Mesothelial cell of epicardium (in vitro differentiated cells): ENCODE measurements at places on chromosomes 1 and 21. TPM values are rescaled to one million over a fixed set of nuclear protein-coding genes. Genes with fewer than 3 reads are reported as not detected.

RPF1 gene
- 23.2 to 28.2 TPM (median 26.1 TPM) in 3 replicates for total RNA-seq

OR2W3 gene
- total RNA-seq = 0.32 to 0.63 TPM (median 0.55 TPM) in 3 replicates

PCSK9 gene
- total RNA-seq = 1.4 to 1.6 TPM (median 1.6 TPM) in 3 replicates

PCAT6 gene
- total RNA-seq = 9.9 to 10.6 TPM (median 9.9 TPM) in 3 replicates

SERPINC1 gene
- 0.22 to 0.27 TPM (median 0.23 TPM) in 3 replicates for total RNA-seq

LYSMD1 gene
- 9.9 to 11.8 TPM (median 11.4 TPM) in 3 replicates for total RNA-seq

NBPF1 gene
- 74.5 to 86.3 TPM (median 79.1 TPM) in 3 replicates for total RNA-seq

GRCh38 chr1:230265200-230266115 lies 160.7 kb downstream of the PGBD5 start:
- DNase-seq = no peak
- H3K4me3 ChIP-seq = no peak overlapping the region
- peaks cover 22% of the 10 kb centered on the region for H3K4me1 ChIP-seq
- peaks cover 14% of the 10 kb centered on the region for H3K36me3 ChIP-seq
- no peaks in the 10 kb centered on the region for H3K27me3 ChIP-seq
- no peak overlapping the region for H3K27ac ChIP-seq

DNA sequence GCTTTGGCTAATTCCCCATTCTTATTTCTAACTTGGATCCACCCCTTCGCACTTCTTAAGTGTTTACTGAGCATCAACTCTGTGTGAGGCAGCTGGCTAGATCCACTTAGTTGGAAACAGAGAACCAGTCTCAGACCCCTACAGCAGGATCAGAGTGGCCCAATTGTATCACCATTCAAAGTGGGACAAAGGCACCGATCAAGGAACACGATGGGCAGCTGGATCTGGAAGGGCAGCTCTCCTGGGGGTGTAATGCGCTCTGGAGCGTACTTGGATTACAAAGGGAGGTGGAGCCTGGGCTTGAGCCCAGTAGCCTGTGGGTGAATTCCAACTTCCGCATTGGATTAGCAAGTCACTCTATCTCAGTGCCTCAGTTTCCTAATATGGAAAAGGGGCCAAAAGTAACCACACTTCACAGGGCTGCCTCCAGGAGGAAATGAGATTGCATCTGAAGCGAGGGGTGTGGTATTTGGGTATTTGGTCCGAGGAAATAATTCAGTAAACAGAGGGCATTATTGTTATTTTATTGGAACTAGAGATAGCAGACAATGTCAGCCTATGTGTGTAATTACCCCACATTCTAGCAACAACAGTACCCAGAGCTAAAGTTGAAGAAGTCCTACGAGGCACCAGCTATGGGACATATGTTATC lies 11.9 kb downstream of the ECE1 start:
- no peak for DNase-seq
- no peaks in the 10 kb centered on the region for H3K27me3 ChIP-seq
- H3K27ac ChIP-seq = no peak overlapping the region

- no peaks in the 10 kb centered on the region for H3K4me1 ChIP-seq
- no peak for DNase-seq
- no peaks in the 10 kb centered on the region for H3K27me3 ChIP-seq
- no peak overlapping the region for H3K4me3 ChIP-seq
- peaks cover 39% of the 10 kb centered on the region for H3K36me3 ChIP-seq
- H3K27ac ChIP-seq = no peak overlapping the region
These were observed 12.7 kb downstream of the CDCA8 start for GRCh38 chr1:37704966-37705365.

DNA sequence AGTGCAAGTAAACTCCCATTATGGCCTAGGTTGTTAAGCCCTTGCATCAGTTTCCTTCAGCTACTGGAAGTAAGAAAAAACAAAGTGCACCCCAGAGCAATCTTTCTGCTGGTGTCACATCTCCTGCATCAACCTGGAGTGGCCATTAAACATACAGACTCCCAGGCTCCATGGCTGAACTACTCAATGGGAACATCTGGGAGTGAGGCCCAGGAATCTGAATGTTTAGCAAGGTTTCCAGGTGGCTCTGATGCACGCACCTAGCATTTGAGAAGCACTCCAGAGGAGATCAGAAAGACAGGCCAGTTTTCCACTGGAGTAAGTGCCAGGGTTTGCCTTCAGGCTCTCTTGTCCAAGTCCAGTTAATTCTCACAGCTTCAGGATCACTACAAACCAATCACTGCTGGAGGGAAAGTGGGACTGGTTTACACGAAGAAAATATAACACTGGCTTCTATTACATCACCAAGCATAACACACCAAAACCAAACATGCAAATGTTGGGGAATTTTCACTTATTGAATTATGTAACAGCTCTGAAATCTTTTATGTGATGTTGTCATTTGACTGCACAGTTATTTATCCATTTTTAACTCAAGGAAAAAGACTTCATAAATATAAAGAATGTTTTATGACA lies 22.3 kb upstream of the ABCA4 start:
- H3K4me3 ChIP-seq = no peak overlapping the region
- H3K27ac ChIP-seq = peak overlapping the region; percentile 62
- no peaks in the 10 kb centered on the region for H3K27me3 ChIP-seq
- no peaks in the 10 kb centered on the region for H3K36me3 ChIP-seq

DNA sequence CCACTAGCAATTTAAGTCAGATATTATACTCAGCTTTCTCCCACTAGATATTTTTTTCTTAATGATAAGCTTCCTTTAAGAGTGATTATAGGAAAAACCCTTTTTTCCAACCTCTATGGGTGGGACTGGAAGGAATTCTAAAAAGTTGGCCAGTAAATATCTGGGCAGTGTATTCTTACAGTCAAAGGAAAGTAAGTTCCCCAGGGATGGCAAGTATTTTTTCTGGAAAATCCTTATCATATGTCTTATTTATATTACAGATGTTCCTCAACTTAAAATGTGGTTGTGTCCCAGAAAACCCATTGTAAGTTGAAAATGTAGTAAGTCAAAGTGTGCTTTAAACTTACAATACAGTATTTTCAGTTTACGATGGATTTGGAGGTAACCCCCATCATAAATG lies 29.2 kb downstream of the CMPK1 start:
- no peak overlapping the region for H3K4me3 ChIP-seq
- no peaks in the 10 kb centered on the region for H3K27me3 ChIP-seq
- peaks cover 2% of the 10 kb centered on the region for H3K36me3 ChIP-seq
- H3K4me1 ChIP-seq = no peaks in the 10 kb centered on the region

DNA sequence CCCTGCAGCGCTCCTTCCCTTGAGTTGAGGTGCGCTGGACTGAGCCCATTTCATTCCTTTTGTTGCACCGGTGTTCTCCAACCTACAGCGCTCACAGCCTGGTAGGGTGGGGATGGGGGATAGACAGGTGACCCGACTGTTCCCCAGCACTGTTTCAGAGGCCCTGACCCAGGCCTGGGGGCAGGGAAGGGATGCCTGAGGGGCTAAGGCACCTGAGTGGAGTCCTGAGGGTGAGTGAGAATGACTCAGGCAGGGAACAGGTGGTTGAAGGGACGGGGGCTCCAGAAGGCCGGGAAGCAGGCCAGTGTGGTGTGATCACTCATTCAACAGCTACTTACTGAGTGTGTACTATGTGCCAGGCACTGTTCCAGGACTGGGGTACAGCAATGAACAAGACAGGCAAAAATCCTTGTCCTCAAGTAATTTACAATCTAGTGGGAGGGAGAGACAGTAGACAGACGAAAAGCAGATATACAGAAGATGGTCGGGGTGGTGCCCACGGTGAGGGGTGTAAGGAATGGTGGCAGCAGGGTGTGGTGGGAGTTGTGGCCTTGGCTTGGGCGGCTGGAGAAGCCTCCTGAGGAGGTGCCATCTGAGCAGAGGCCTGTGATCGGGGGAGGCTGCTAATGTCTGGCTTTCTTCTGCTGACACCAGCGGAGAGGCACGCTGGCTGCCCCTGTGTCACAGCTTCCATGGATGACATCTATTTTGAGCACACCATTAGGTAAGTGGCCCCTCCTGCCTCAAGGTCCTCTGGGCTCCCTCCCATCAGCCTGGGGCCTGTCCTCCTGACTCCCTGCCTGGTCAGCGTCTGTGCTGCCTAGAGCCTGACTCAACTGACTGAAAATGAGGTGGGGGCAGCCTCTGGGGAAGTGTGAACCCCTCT lies 37.4 kb downstream of the ACOT11 start:
- H3K27me3 ChIP-seq = no peaks in the 10 kb centered on the region
- no peak overlapping the region for H3K27ac ChIP-seq
- H3K4me3 ChIP-seq = no peak overlapping the region
- H3K36me3 ChIP-seq = no peaks in the 10 kb centered on the region
- no peak for DNase-seq
- H3K4me1 ChIP-seq = peaks cover 2% of the 10 kb centered on the region

- H3K27ac ChIP-seq = peak overlapping the region; percentile 17
- H3K36me3 ChIP-seq = no peaks in the 10 kb centered on the region
- no peak for DNase-seq
- H3K4me3 ChIP-seq = no peak overlapping the region
These were observed 213.5 kb downstream of the LYPLAL1 start for GRCh38 chr1:219387211-219387610.

GRCh38 chr1:176957603-176958002 lies 206.9 kb downstream of the ASTN1 start:
- no peaks in the 10 kb centered on the region for H3K4me1 ChIP-seq
- H3K27ac ChIP-seq = no peak overlapping the region
- no peak overlapping the region for H3K4me3 ChIP-seq
- H3K27me3 ChIP-seq = peaks cover 67% of the 10 kb centered on the region

GRCh38 chr1:162557536-162557935 lies 4.0 kb upstream of the UAP1 start:
- peaks cover 13% of the 10 kb centered on the region for H3K4me1 ChIP-seq
- DNase-seq = no peak
- H3K27me3 ChIP-seq = no peaks in the 10 kb centered on the region
- no peak overlapping the region for H3K27ac ChIP-seq
- H3K36me3 ChIP-seq = no peaks in the 10 kb centered on the region

DNA sequence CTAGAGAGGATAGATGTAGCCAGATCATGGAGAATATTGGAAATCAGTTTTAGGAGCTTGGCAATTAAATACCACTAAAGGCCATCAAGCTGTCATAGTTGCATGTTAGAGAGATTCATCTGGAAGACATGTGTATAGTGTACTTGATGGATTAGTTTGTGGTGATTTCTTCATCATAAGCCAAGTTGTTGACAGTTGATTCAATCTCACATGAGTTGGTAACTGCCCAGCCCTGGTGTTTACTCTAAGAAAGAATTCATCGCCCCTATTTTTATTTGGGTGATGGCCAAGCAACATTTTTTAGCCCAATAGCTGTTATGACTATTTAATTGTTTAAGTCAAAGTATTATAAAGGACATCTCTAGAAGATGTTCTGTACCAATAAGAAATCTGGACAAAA lies 737.6 kb downstream of the PLA2G4A start:
- H3K27ac ChIP-seq = no peak overlapping the region
- no peak for DNase-seq
- H3K36me3 ChIP-seq = no peaks in the 10 kb centered on the region
- H3K4me3 ChIP-seq = no peak overlapping the region

DNA sequence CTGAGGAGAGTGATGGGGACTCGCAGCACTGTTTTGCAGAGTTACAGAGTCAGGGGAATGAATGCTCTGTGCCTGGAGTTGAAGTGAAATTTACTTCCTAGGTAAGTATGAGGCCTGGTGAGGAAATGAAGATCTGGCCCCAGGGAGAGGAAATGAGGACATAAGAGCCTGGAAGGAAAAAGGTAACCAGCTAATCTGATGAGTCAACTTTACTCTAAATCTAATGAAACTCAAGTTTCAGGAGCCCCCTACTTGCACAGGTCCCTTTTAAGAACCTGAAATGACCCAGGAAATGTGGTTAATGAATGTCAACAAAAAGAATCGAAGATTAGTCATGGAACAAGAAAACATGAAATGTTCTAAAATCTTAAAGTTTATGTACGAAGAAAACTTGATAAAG lies 599.0 kb downstream of the AGBL4 start:
- H3K27ac ChIP-seq = no peak overlapping the region
- H3K4me3 ChIP-seq = no peak overlapping the region
- DNase-seq = no peak
- H3K4me1 ChIP-seq = no peaks in the 10 kb centered on the region
- H3K27me3 ChIP-seq = no peaks in the 10 kb centered on the region

DNA sequence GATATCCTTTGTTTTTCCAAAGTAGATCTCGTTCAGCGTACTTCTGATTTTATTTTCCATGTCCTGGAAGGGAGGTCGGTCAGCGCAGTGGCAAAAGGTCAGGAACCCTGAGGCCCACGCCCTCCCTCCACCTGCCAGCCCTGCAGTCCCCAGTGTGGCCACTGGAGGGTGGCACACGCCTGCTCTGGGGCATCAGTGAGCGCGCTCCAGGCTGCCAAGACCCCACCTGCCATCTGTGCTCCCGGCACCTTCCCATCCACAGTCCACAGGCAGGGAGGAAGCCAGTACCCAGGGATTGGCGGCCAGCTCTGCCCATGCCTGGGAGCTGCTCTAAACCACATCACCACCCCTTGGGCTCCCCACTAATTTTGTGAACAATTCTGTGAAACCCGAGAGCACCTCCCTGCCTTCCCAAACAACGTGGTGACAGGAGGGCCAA lies 32.3 kb downstream of the SLC66A1 start:
- no peak overlapping the region for H3K27ac ChIP-seq
- H3K27me3 ChIP-seq = no peaks in the 10 kb centered on the region
- peaks cover 7% of the 10 kb centered on the region for H3K36me3 ChIP-seq
- H3K4me3 ChIP-seq = no peak overlapping the region
- DNase-seq = no peak

DNA sequence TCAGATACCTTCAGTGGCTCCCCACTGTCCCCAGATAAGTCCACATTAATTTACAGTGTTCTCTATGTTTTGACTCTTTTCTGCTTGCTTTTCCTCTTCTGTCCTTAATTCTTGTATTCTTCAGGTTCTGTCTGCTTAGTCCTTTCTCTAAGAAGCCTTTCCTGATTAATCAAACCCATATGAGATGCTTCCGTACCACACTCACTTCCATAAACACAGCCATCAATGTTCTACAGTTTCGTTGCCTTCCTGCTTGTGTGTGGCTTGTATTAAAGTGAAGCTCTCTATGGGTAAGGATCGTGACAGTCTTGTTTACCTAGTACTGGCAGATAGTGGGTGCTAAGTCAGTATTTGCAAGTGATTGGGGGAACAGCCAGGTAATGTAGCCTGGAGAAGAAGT lies 75.9 kb downstream of the PRDM2 start:
- no peaks in the 10 kb centered on the region for H3K27me3 ChIP-seq
- DNase-seq = no peak
- peaks cover 27% of the 10 kb centered on the region for H3K36me3 ChIP-seq

DNA sequence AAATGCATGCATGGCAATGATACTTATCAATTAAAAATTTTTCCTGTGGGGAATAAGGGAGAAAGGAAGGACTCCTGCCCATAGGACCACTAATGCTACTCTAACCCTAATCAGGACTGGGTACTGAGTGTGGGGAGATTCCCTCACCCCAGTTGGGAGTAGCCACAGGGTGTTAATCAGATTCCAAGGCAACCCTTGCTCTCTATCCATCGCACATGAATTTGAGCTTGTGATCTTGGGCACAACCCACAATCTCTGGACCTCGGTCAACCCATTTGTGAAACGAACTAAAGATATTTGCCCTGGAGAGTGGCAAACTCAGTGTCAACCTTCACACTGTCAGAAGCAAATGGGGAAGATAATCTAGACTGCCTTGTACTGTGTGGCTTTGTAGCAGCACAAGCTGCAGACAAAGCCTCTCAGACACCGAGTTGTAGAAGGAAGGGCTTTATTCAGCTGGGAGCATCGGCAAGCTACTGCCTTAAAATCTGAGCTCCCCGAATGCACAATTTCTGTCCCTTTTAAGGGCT lies 69.5 kb downstream of the SERINC2 start:
- no peak overlapping the region for H3K4me3 ChIP-seq
- DNase-seq = no peak
- H3K36me3 ChIP-seq = no peaks in the 10 kb centered on the region
- H3K4me1 ChIP-seq = peaks cover 14% of the 10 kb centered on the region
- no peaks in the 10 kb centered on the region for H3K27me3 ChIP-seq
